ENCODE measurements at places on chromosomes 16 and 17. TPM values are rescaled to one million over a fixed set of nuclear protein-coding genes. Genes with fewer than 3 reads are reported as not detected.

- no peak for DNase-seq
Measured at GRCh38 chr16:4057439-4057877, 58.8 kb downstream of the ADCY9 start.

DNA sequence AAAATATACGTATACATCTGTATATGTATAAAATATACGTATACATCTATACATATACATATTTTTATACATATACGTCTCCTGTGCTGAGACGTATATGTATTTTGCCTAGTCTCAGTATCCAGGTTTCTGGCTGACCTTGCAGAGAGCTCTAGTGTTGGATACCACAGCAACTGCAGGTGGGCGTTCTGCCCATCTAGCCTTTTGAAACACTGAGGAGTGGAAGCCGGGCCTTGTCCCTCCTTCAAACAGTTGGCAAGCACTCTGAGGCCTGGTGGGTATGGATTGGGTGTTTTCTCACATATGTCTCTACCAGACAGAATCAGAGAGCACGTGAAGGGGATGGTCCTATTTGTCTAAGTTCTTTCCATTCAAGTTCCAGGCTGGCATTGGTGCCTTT lies 39.4 kb upstream of the MRC2 start:
- no peak for DNase-seq

DNA sequence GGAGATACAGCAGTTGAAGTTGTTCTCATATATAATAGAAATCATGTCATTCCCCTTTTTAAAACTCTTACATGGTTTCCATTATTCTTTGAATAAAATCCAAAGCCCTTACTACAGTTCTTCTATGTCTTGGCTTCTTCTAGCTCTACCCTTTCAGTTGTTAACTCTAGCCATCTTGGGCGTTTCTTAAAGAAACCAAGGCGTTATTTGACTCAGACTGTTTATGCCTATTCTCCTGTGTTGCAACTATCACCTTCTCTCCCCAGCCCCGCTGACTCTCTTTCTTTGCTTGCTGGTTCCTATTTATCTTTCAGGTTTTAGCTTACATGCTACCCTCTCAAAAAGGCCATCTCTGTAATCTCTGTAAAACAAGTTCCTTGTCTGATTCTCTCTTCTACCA lies 32.7 kb downstream of the NFATC3 start:
- no peak for DNase-seq

- peak; percentile 70 for DNase-seq
Measured at GRCh38 chr16:3954411-3954921, 74.0 kb upstream of the CREBBP start.

GRCh38 chr16:2715519-2715918 lies 4.5 kb downstream of the PRSS27 start:
- DNase-seq: peak; percentile 84

DNA sequence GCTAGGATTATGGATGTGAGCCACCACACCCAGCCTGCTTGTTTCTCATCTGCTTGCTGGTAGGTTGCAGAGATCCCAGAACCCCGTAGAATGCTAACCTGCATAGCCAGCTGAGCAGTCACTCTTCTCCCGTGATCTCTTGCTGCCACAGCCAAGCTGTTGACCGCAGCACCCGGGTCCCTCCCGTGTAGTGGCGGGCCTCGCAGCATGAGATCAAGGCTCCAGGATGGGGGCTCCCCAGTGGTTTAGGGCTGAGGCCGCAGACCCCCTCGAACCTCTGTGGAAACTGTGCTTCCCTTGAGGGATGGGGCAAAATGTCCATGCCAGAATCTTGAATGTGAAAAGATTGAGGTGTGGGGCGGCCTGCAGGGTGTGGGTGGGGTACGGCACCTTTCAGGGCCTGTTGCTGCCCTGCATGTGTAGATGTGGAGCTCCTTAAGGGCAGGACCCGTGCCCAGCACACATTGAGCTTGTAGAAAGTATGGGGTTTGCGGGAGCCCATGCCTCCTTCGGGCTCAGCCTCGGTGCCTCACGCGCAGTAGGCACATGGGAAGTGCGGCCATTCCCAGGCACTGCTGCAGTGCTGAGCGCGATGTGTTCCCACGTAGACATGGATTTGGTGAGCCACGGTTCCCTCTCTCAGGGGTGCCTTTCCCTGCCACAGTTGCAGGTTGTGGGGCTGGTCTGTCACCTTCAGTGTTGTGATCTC lies 99.9 kb downstream of the BANP start:
- DNase-seq: no peak

DNA sequence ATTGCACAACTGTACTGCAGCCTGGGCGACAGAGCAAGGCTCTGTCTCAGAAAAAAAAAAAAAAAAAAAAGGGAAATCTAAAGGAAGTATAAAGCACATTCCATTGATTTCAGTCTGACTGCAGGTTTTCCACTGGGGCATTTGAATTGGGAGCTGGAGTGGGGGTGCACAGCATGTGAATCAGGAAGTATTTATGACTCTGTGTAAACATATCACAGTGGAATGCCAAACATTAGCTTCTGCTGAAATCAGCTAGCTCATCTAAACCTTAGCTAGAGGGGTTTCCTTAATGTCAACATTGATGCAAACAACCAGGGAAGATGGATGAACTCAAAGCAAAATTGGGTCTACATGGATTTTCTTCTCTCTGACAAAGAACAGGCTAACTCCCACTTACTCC lies 641.0 kb upstream of the EEF2KMT start:
- DNase-seq: no peak

- no peak for DNase-seq
Measured at GRCh38 chr17:43875476-43876147, 28.6 kb downstream of the CD300LG start.

- no peak for DNase-seq
Measured at GRCh38 chr17:3040882-3041281, 22.5 kb downstream of the OR1D5 start.

The ZNF75A gene
- total RNA-seq: 21.3 TPM

The JPH3 gene
- 0.11 TPM for total RNA-seq

The TMEM238L gene
- total RNA-seq: not detected

The SNN gene
- 31.2 TPM for total RNA-seq

The RAB11FIP4 gene
- total RNA-seq: 4.9 TPM
